Stimulated activated CD4-positive, alpha-beta T cell treated with anti-CD3 and anti-CD28 coated beads, Interleukin-12 subunit alpha, Interleukin-12 subunit beta, amount 100 ng/mL, for 4 hours (primary cell): ENCODE measurements at places on chromosomes 2 and 18.

DNA sequence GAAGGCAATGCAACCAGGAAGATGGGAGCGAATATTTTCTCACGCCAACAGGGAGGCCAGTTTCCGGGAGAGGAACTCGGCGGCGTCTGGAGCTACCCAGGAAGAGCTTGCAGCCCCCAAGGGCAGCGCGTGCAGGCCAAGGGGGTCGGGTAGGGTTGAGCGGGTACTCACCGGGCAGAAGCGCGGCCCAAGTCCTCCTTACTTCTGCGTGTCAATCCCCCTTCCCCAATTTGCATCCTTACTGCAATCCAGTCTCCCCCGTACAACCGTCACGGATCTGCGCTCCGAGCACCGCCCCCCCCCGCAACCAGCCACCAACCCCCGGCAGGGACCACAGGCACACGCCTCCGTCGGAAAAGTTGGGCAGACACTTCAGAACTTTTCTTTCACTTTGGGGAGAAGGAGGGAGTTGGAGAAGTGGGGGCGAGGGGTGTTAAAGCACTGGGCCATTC is 1.3 kb downstream of the ATP8B1 start:
- no peak for DNase-seq

- DNase-seq: no peak
Observed at GRCh38 chr18:10901329-10901728, 248.0 kb downstream of the PIEZO2 start.

DNA sequence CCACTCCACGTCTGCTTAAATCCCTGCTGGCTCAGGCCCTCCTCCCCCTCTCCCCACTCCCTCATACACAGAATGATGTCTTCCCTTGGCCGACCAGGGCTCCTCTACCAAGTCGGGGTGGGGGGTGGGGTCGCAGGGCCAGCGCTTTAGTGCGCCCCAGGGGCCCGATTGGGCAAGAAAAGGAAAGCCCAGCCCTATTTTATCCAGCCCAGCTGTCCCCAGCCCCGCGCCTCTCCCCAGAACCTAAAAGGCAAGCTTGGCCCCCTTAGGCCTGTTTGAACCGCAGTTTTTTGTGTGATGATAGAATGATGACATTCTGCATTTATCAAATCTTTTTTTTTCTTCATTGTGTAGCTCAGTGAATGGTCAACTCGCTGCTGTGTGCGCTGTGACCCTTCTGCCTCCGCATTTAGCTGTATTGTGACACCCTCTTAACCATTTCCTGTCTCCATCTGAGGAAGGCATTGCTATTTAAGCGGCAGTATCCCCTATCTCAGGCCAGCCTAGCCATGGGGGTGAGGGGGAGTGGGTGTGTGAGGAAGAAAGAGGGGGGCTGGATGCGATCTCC is 231.4 kb downstream of the HAUS1 start:
- no peak for DNase-seq

DNA sequence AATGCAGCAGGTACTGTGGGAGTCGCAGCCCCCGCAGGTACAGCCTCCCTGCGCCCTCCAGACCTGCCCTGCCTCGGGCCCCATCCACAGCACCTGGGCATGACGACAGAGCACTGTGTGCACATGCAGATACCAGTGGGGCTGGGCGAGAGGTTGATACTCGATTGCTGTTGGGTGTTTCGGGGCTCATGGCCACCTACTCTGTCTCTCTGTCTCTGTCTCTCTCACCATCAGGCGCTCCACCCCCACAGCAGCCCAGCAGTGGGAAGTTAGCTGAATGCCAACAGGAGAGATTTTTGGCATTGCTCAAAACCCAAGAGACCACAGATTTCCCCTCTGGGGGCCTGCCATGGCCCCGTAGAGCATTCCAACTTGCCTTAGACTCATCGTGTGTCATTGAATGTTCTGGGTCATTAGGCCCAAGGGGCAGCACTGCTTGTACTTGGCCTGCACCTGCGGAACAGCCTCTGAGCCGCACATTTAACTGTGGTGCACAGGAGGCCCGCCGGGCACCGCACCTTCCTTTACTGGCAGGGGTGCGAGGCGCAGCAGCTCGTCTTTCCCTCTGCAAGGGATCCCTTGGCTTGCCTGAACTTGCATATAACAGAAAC is 18.8 kb downstream of the KCNIP3 start:
- no peak for DNase-seq

DNA sequence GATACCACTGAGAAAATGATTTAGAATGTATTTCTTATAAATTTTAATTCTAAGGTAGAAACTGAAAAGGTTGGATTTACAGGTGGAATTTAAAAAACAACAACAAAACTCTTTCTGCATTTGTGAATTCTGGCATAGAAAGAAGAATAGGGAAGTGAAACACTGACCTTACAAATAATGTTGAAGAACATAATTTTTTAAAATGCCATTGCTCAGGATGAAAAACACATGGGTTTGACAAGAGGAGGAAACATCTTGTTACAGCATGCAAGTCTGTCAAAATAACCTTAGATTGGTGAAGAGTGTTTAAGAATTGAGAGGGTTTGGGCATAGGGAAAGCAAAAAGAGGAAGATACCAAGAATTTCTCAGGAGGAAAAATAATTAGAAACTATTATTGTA is 184.3 kb downstream of the UBE2E3 start:
- no peak for DNase-seq

DNA sequence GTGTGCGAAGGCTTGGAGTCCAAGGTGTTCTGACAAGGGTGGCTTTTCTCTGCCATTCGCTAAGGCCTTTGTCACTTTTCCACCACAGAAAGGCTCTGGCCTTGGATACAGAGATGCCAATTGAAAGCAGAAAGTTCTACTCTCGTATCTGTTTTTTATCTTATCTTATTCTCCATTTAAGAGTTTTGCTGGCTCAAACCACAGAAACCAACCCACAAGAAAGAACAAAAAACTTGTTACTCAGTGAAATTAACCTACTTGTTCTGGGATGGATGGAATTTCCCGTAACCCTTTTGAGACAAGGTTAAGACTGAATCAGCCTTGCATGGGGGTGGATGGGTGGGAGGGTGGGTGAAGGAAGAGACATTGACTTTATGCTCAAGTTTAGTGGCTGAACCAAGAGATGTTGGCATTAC is 221.7 kb downstream of the CDH20 start:
- no peak for DNase-seq

GRCh38 chr2:231780909-231781797 is at the start of gene PDE6D:
TSS of gene PDE6D (minus strand) at chr2:231781282. CDS start at chr2:231781114, 168 bp downstream.
- DNase-seq: peak; percentile 96

GRCh38 chr2:119821266-119821665 is 61.5 kb downstream of the PTPN4 start:
- DNase-seq: no peak

GRCh38 chr2:43348908-43349661 is 122.7 kb upstream of the ZFP36L2 start:
- no peak for DNase-seq

DNA sequence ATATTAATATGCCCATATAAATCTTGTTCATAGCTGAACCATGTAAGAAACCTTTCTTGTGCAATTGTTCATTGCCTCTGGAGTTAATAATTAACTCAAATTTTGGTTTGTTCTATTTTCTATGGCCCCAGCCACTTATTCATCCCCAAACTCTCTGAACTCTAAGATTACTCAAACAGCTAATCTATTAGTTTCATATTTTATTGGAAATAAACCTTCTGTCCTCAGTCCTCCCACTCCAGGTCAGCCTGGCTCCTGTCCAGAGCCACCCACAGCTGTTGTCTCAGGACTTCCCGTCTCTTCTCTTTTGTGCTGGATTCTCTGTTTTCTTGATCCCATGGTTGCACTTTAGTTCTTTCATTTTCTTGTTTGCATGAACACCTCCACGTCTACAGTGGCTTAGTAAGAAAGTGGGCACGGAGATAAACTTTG is 4.4 kb upstream of the RNF103 start:
- no peak for DNase-seq

DNA sequence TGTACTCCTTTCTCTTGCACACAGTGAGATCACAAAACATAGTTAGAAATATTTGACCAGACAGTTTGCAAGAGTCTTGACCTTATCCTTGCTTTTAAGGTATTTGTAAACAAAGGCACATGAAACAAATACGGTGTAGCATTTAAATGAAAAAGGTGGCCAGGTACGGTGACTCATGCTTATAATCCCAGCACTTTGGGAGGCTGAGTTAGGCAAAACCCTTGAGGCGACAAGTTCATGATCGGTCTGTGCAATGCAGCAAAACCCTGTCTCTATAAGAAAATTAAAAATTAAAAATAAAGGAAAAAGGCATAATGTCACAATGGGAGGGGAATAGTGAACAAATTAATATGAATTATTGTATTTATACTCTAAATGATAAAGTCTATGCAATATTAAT is 109.5 kb upstream of the PIK3C3 start:
- no peak for DNase-seq
